ENCODE measurements at places on chromosomes 2 and 18.

GRCh38 chr2:55247025-55247424 lies 14.5 kb downstream of the RPS27A start:
- no peak for DNase-seq

- DNase-seq: no peak
Observed at GRCh38 chr2:235827585-235827992, 333.7 kb downstream of the AGAP1 start.

- no peak for DNase-seq
Observed at GRCh38 chr2:7905756-7906155, 776.1 kb upstream of the ID2 start.

DNA sequence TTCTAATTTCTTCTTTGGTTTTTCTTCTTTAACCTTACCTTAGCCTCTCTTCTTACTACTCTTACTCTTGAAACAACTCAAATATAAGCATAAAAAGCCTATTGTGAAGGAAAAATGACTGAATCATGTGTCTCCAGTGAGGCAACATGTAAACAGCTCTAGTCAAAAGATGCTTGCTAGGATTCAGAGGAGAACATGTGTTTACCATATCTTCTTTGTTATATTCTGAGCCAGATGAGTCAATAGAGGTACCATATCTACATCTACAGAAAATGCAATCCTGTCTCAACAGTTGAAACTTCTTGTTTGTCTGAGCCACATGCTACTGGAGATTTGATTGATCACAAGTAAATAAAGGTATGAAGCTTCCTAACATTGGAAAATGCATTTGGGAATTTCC lies 15.9 kb upstream of the FIGN start:
- no peak for DNase-seq

DNA sequence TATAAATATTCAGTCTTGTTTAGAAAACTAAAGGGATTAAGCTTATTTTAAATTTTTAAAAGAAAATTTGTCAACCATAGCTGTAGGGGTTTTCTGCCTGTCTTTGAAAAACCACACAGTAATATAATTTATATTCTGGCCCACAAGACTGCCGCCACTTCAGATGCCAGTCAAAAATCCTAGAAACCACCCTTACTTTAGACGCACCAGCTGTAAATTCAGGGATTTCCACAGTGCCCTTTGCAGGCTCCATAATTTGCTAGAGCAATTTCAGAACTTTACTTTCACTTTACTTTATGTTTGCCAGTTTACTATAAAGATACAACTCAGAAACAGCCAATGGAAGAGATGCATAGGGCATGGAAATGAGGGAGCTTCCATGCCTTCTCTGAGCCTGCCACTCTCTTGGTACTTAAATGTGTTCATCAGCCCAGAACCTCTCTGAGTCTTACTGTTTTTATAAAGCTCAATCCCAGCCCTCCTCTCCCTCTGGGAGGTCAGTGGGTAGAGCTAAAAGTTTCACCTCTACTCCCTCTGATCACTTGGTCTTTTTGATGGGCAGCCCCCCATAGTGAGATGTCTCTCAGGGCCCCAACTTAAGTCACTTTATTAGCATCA lies 63.3 kb downstream of the KYNU start:
- no peak for DNase-seq

DNA sequence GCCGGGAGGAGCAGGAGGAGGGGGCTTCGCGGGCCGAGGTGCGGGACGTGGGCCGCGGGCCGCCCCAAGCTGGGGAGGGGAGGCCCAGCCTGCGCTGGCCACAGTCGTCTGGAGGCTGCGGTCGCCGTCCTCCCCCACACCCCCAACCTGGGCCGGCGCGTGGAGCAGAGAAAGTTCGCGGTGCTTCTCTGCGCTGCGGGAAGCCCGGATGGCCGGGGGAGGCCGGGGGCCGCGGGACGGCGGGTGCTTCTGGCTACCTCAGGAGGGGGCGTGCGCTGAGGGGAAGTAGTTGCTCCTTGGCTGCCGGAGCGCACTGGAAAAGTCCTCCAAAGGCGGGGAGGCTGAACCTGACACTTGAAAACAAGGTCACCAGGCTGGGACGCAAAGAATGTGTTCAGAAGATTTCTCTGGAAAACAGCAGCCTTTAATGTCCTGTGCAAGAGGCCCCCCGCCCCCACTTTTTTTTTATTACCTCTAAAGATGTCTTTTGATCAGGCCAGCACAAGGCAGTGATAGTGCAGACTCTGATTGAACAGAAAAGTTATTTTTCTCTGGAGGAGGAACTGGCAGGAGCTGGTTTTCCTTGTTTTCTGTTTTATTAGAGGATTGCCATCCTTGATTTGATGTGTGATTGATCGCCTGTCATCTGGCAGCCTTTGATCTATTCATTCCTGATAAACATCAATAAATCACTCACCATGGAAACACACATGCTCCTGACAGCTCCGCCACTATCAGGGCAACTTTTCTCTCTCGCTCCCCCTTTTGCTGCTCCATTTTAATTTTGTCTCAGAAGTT lies 1.6 kb downstream of the TSHZ1 start:
- no peak for DNase-seq
